ENCODE measurements at places on chromosomes 6 and 20. TPM values are rescaled to one million over a fixed set of nuclear protein-coding genes. Genes with fewer than 3 reads are reported as not detected.

- no peaks in the 10 kb centered on the region for H3K36me3 ChIP-seq
- DNase-seq = no peak
- H3K4me3 ChIP-seq = no peak overlapping the region
- H3K4me1 ChIP-seq = no peaks in the 10 kb centered on the region
Observed at GRCh38 chr6:169224185-169224695, 29.4 kb downstream of the THBS2 start.

- no peak overlapping the region for H3K4me3 ChIP-seq
- H3K27me3 ChIP-seq = no peaks in the 10 kb centered on the region
- H3K4me1 ChIP-seq = peaks cover 4% of the 10 kb centered on the region
- DNase-seq = no peak
- H3K27ac ChIP-seq = no peak overlapping the region
- H3K36me3 ChIP-seq = no peaks in the 10 kb centered on the region
Observed at GRCh38 chr6:16576451-16577368, 184.6 kb downstream of the ATXN1 start.

- H3K27ac ChIP-seq = no peak overlapping the region
- no peaks in the 10 kb centered on the region for H3K27me3 ChIP-seq
- DNase-seq = no peak
- no peak overlapping the region for H3K4me3 ChIP-seq
- H3K4me1 ChIP-seq = no peaks in the 10 kb centered on the region
Observed at GRCh38 chr6:146968041-146968760, 236.0 kb upstream of the STXBP5 start.

DNA sequence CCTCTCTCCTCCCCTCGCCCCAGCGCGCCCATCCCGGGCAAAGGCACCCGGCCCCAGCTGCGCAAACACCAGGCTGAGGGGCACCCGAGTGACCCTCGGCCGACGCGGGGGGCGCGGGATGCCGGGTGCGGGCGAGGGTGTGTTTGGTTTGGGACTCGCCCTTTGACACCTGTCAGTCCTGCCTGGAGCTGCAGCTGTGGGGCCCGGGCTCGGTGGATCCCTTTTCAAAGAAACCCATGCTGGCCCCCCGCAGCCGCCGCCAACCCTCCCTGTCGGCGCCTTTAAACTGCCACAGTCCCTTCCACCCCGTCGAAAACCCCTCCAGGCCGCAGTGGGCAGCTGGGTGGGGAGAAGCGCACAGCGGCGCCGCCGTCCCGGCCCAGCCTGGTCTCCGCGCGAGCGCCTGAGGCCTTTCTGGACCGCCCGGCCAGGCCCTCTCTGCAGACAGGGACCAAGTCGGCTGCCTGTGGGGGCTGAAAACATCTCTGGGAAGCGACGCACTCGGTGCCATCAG lies 5.5 kb downstream of the FOXQ1 start:
- H3K27me3 ChIP-seq = no peaks in the 10 kb centered on the region
- peak overlapping the region; percentile 79 for H3K27ac ChIP-seq
- no peaks in the 10 kb centered on the region for H3K36me3 ChIP-seq
- H3K4me3 ChIP-seq = no peak overlapping the region

DNA sequence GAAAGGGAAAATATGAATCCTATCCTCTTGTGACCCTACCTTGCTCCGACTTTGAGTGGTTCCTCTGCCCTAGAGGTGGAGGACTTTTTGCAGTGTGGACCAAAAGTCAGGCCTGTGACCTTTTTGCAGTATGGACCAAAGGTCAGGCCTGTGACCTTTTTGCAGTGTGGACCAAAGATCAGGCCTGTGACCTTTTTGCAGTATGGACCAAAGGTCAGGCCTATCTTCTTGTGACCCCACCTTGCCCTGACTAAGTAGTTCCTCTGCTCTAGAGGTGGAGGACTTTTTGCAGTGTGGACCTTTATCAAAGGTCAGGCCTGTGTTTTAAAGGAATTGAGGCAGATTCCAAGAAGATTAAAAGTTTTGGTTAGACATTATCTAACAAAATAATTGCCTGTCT lies 10.9 kb upstream of the ERVFRD-1 start:
- H3K36me3 ChIP-seq = no peaks in the 10 kb centered on the region
- DNase-seq = no peak
- H3K4me3 ChIP-seq = no peak overlapping the region
- H3K27ac ChIP-seq = no peak overlapping the region
- no peaks in the 10 kb centered on the region for H3K27me3 ChIP-seq
- H3K4me1 ChIP-seq = 0 out of 2 replicates have a peak, but pooled peaks cover 3% of the 10 kb centered on the region

- H3K27me3 ChIP-seq = 0 out of 2 replicates have a peak, but pooled peaks cover 1% of the 10 kb centered on the region
- DNase-seq = no peak
- no peak overlapping the region for H3K4me3 ChIP-seq
- H3K27ac ChIP-seq = no peak overlapping the region
Observed at GRCh38 chr6:46437671-46438221, 53.5 kb downstream of the RCAN2 start.

- DNase-seq = no peak
- no peak overlapping the region for H3K4me3 ChIP-seq
- H3K36me3 ChIP-seq = no peaks in the 10 kb centered on the region
- H3K4me1 ChIP-seq = no peaks in the 10 kb centered on the region
- H3K27ac ChIP-seq = no peak overlapping the region
Observed at GRCh38 chr6:51790946-51791345, 296.5 kb downstream of the PKHD1 start.

SIRPB2 gene
- total RNA-seq = not detected

VWA7 gene
- total RNA-seq = 1.5 TPM

CALHM4 gene
- total RNA-seq = 3.4 TPM

COL11A2 gene
- 1.3 TPM for total RNA-seq

INSM1 gene
- total RNA-seq = not detected

All from Caco-2 (cell line).